ENCODE measurements at places on chromosomes 1 and 21.
A peak's percentile ranks its signal among the peaks of the same experiment; 100 is the strongest.

- no peak for DNase-seq
Observed at GRCh38 chr1:147626291-147626690, 44.0 kb downstream of the ACP6 start.

GRCh38 chr1:106688446-106688845 is 368.0 kb upstream of the PRMT6 start:
- no peak for DNase-seq

- peak; percentile 56 for DNase-seq
Observed at GRCh38 chr1:110620250-110620615, 14.1 kb upstream of the KCNA2 start.

- DNase-seq, result no peak
Observed at GRCh38 chr1:4494558-4494957, 159.9 kb upstream of the AJAP1 start.

- no peak for DNase-seq
Observed at GRCh38 chr1:158049853-158050252, 56.4 kb downstream of the KIRREL1 start.

- peak; percentile 86 for DNase-seq
Observed at GRCh38 chr1:234980645-234981396, 147.8 kb downstream of the TOMM20 start.

DNA sequence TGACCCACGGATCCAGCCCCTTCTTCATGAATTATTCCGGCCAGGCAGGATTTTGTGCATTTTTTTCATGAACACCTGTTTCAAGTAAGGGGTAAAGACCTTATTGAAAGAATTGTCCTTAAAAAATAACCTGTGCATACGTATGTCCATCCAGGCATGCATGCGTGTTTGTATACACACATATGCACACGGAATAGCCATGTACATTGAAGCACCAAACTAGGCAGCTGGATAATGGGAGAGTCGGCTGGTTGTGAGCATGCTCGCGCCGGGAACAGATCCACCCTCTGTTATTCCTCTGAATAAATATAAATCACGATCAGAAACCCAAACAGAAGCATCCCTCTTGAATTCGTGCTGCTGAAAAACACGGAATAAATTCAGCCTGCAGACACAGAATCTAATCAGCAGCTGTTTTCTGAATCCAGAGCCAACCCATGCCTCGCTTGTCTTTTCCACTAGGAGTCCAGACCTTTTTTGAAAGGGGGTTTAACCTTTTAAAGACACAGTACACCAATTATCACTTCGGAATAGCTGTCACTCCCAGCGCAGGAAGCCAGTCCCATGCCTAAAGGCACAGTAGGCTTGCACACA is at the start of gene HIVEP3:
Gene HIVEP3, minus strand, starts transcription at position 473 of the 594 bp plus-strand sequence.
- no peak for DNase-seq

DNA sequence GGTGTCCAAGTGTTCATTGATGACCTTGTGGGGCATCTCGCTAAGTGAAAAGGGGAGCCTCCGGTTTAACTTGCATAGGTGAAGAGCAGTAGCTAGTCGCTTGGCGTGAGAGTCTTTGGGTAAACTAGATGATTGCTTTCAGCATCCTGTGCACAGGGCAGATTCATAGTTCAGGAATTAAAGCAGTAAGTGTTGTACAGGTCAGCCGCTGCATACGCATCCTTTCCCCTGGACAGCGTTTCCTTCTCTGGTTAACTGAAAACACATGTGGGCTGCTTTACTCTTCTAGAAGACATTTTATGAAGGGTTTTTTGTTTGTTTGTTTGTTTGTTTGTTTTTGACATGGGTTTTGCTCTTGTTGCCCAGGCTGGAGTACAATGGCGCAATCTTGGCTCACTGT is 12.1 kb downstream of the NDUFV3 start:
- DNase-seq, result no peak

DNA sequence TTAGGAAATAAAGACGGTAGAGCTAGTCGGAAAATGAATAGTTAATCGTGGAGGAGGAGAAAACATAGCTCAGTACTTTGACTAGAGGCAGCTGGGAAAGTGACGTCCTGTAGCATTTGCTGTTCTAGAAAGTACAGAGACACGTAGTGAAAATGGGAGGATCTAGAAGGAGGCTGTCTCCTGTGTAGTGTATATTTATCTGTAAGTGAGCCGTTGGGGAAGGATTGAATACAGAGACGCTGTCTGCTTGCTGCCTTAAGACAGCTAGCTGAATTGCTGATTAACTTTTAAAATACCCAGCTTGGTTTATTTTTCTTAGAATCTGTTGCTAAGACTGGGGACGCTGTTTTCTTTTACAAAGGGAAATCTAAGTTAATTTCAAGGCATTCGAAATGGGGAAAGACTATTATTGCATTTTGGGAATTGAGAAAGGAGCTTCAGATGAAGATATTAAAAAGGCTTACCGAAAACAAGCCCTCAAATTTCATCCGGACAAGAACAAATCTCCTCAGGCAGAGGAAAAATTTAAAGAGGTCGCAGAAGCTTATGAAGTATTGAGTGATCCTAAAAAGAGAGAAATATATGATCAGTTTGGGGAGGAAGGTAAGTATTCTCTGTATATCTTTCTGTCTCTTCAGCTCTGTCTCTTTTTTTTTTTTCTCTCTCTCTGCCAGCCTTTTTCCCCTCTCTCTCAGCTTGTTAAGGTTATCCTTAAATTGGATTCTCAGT is at the start of gene DNAJB4:
Gene DNAJB4, plus strand, starts transcription at position 221 of the 729 bp plus-strand sequence. Its CDS starts 172 bp downstream, at position 393.
- no peak for DNase-seq

DNA sequence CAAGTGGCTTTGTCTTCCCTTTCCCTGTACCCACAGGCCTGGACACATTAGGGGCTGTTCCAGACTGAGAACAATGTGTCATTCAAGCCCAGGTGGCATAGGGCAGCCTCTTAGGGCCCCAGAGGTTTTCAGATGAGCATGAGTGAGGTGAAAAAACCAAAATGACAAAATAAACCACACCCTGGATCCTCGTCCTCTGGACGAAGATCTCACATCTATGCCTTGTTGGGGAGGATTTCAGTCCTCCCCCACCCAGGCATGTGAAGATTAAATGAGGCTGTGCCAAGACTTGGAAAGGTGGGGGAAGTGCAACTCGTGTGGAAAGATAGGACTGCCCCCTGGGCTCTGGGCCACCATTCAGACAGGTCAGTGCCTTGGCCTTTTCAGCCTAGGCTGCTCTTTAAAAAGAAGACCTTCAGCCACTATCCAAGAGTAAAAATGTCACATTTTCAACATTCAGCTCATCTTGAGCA is 32.8 kb upstream of the IL19 start:
- no peak for DNase-seq

GRCh38 chr1:61141288-61142042 is 59.1 kb downstream of the NFIA start:
- DNase-seq, result no peak

GRCh38 chr1:227356620-227357146 is 38.4 kb upstream of the CDC42BPA start:
- DNase-seq, result no peak

GRCh38 chr1:27614625-27615344 is 10.8 kb upstream of the AHDC1 start:
- no peak for DNase-seq

Data from activated CD8-positive, alpha-beta memory T cell treated with anti-CD3 and anti-CD28 coated beads, Interleukin-2, amount 50 U/mL, for 48 hours (primary cell).